ENCODE measurements at places on chromosomes 16 and 17.

DNA sequence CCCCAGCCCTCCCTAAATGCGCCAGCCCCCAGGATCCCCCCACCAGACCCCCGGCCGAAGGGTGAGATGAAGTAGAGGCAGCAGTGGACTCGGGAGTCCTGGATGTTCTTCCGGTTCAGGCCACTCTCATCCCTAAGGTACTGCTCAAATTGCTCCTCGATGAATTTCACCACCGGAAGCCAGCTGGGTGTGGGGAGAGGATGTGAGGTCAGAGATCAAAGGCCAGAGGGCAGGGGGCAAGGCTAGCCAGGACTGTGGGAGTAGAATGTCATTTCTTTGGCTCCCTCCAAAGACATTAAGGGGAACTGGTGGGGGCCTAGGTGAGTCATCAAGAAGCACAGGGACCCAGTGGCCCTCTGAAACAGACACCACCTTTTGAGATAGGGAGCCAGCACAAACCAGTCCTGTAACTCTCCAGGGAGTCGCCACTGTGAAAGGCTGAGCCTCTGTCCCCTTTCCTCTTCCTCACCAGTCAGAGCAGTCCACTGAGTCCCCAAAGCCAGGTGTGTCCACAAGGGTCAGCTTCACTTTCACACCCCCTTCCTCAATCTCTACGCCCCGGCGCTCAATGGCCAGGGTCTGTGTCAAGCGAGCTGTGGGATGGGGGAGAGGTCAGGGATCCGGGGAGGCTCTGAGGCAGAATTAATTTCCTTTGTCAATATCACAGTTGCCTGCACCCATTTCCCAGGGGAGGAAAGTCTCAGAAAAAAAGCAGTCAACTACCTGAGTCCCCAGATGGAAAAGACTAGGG lies 895 bp downstream of the SEPTIN1 start:
- DNase-seq = no peak

DNA sequence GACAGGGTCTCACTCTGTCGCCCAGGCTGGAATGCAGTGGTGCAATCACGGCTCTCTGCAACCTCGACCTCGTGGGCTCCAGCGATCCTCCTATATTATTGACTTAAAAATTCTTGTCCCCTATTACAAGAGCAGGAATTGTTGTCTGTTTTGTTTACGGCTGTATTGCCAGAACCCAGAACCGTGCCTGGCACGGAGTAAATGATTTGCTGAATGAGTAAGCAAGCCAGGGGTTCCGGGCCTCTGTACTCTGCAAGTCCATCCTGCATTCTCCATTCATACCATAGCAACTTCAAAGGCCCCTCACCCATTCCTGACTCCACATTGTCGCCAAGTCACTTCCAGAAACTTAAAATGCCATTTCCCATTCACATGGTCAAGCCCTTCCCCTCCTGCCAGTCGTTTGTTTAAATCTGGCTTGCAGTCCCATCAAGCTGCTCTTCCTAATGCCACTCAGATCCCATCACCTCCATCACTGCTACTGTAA lies 6.9 kb downstream of the ADCY9 start:
- no peak for DNase-seq

- DNase-seq = no peak
Measured at GRCh38 chr16:85611194-85611443, 2.0 kb upstream of the GSE1 start.

DNA sequence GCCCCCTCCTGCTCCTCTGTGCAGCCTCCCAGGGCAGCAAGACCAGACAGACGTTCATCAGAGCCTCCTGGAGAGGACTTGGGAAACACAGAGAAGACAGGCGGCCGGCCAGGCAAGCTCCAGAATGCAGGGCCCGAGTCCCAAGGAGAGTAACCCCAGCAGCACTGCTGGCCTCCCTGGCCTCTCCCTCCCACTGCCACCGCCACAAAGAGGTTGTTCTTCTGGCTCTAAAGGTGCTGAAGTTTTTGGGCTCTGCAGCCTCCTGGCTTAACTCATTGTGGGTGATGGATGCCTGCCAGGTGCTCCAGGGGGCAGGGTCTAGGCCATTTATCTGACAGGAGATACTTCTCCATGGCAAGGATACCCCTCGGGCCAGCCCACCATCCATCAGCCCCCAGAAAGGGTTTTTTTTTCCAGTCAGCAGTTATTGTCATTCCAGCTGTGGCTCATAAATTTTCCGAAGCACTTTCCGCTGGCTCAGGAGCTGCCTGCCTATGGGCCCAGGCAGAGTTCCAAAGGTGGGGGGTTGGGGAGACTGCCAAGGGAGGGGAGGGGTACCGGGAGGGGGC lies 32.0 kb upstream of the MRPS23 start:
- no peak for DNase-seq

GRCh38 chr16:81457326-81458133 lies 12.9 kb downstream of the CMIP start:
- no peak for DNase-seq

DNA sequence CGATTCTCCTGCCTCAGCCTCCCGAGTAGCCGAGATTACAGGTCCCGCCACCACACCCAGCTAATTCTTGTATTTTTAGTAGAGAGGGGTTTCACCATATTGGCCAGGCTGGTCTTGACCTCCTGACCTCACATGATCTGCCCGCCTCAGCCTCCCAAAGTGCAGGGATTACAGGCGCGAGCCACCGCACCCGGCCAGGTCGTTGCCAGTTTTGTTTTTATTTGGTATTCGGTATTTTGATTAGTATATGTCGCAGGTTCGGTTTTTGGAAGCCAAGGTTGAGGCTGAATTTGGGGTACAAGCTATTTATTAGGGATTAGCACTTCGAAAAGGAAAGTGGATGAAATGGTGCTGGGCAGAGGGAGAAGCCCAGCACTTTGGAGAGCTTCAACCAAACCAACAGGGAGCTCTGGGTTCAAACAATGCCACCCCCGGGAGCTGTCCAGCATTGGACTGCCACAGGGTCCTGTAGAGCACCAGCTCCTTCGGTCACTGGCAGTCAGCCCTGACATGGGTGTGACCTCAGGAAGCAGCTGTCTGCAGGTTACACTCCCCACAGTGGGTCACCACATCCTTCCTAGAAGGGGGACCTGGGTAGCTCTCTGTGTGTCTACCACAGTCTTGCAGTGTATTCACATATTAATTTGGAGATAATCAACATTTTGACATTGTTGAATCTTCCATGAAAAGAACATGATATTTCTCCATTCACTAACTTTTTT lies 1.5 kb upstream of the CLEC10A start:
- no peak for DNase-seq

DNA sequence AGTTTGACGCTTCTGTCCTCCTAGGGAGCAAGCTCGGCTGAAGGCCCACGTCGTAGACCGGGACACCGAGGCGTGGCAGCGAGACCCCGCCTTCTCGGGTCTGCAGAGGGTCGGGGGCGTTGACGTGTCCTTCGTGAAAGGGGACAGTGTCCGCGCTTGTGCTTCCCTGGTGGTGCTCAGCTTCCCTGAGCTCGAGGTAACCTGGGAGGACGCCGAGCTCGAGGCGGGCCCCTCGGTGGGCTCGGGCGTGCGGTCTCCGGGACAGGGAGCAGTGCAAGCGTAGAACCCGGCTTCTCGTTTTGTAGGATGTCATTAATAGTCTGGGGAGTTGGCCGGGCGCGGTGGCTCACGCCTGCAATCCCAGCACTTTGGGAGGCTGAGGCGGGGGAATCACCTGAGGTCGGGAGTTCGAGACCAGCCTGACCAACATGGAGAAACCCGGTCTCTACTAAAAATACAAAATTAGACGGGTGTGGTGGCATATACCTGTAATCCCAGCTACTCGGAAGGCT lies 715 bp downstream of the ENDOV start:
- no peak for DNase-seq

GRCh38 chr17:64095144-64095882 lies 34.6 kb downstream of the ERN1 start:
- no peak for DNase-seq

- DNase-seq = no peak
Measured at GRCh38 chr17:65588181-65588808, 26.8 kb upstream of the AXIN2 start.

DNA sequence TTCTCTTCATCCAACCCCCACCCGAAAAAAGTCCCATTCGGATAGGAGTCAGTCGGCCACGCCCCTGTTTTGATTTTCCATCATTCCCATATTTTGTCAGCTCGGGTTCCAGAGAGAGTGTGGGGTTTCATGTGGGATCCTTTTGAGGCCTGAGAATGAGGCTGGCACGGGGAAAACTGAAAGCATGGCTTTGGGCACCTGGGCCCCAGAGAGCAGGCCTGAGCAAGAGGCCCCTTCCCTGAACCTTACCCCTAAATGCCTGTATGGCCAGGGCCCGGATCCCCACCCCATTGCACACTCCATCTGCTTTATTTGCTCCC lies 4.6 kb upstream of the HOXB4 start:
- no peak for DNase-seq

DNA sequence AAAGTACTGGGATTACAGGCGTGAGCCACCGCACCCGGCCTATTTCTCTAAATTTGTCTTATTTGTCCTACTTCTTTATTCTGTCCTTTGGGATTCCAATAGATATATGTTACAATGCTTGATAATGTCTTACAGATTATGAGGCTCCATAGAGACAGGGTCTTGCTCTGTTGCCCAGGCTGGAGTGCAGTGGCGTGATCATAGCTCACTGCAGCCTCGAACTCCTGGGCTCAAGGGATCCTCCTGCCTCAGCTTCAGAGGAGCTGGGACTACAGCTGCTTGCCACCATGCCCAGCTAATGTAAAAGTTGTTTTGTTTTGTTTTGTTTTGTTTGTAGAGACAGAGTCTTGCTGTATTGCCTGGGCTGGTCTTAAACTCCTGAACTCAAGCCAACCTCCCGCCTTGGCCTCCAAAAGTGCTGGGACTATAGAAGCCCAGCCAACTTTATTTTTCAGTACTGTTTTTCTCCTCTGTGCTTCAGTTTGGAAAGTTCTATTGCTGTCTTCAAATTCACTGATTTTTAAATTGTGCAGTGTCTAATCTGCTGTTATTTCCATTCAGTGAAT lies 10.3 kb downstream of the ANKRD13B start:
- no peak for DNase-seq

GRCh38 chr16:67243481-67243880 lies 3.8 kb downstream of the FHOD1 start:
- no peak for DNase-seq

GRCh38 chr17:81519284-81520020 lies 6.9 kb upstream of the ACTG1 start:
- no peak for DNase-seq

- no peak for DNase-seq
Measured at GRCh38 chr16:81564421-81564911, 119.9 kb downstream of the CMIP start.

DNA sequence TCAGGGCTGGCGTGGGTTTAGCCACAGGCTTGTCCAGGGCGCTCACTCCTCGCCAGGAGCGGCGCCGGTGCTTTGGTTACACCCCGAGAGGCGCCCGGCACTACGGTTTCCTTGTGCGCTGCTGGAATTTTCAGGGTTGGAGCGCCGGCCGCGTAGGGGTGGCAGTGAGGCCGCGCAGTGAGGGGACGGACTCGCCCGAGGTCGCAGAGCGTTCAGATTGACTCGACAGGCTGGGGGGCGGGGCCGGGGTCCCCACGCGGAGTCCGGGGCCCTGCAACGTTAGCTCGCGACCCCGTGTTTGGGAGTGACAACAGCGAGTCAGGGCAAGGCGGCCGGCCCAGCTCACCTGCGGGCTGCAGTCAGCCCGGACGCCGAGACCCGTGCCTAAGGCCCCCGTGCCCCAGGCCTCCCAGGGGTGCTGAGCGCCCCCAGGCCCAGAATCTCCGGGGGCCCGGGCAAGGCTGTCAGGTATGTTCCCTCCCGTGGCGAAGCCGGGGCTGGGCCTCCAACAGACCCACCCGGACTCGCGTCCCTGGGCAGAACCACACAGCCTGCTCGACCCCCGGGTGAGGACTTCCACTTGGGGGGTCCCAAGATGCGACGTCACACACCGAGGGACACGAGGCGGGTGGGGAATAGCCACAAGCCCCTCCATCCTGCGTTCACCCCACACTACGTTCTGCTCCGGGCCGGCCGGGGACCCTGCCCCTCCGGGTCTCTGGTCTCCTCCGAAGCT lies 1.3 kb upstream of the ACTG1 start:
- DNase-seq = no peak

DNA sequence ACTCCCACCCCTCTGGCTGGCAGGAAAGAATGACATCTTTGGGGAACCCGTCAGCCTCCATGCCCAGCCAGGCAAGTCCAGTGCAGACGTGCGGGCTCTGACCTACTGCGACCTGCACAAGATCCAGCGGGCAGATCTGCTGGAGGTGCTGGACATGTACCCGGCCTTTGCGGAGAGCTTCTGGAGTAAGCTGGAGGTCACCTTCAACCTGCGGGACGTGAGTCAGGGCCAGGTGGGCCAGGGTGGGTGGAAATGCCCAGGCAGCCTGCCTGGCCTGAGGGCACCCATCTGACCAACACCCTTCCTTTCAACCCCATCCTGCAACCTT lies 8.1 kb upstream of the DCAF7 start:
- DNase-seq = no peak

GRCh38 chr17:17084941-17085340 lies 42.7 kb downstream of the MPRIP start:
- DNase-seq = no peak

- no peak for DNase-seq
Measured at GRCh38 chr17:33653399-33653788, 360.3 kb upstream of the ASIC2 start.

DNA sequence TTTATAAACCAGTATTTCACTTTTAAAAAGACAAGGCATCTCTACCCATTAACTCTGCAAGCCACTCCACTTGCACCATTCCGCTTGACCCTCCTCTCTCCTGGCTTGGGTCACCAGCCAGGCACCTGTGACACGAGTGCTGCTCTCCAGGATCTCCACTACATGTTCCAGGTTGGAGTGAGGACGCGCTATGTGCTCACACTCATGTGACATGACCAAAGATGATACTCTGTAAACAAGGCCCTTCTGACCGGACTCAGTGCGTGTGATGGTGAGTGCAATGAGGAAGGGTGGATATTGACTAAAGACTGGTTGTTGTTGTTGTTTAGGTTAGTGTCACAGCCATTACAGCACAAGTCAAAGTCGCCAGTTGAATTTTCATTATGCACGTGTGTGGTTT lies 192.7 kb downstream of the MRTFB start:
- DNase-seq = no peak

- peak; percentile 43 for DNase-seq
Measured at GRCh38 chr16:82655072-82655714, 28.4 kb downstream of the CDH13 start.

DNA sequence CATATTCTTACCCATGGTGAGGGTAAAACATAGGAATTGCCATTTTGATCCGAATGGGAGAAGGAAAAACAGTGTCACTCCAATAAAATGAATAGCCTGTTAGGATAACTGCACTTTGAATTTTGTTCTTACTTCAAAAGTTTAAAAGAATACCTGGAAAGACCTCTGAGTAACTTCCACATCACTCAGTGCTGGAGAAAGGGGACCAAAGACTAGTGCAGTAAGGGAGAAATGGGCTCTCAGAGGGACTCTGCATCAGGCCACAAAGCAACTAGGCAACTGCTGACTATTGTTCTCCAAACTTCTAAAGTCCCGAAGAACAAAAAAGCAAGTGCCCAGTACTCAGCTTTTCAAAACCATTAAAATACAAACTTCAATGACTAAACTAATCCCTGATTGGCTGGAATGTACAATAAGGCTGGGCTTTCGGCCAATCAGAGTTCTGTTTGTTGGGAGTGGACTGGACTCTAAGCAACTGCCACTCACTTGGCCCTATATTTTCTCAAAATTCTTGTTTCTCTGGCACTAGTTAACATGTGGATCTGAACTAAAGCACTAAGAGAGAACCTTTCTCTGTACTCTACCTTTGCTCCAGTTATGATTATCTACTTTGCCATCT lies 6.2 kb downstream of the DNAJC7 start:
- DNase-seq = no peak

- DNase-seq = no peak
Measured at GRCh38 chr17:73986641-73987177, 216.8 kb upstream of the RPL38 start.

GRCh38 chr16:4431023-4431422 lies 5.4 kb downstream of the DNAJA3 start:
- DNase-seq = no peak

All from activated CD4-positive, CD25-positive, alpha-beta regulatory T cell treated with anti-CD3 and anti-CD28 coated beads, Interleukin-2, amount 50 U/mL, for 16 hours (primary cell).